ENCODE measurements at places on chromosomes 11 and 22.
A peak's percentile ranks its signal among the peaks of the same experiment; 100 is the strongest.

DNA sequence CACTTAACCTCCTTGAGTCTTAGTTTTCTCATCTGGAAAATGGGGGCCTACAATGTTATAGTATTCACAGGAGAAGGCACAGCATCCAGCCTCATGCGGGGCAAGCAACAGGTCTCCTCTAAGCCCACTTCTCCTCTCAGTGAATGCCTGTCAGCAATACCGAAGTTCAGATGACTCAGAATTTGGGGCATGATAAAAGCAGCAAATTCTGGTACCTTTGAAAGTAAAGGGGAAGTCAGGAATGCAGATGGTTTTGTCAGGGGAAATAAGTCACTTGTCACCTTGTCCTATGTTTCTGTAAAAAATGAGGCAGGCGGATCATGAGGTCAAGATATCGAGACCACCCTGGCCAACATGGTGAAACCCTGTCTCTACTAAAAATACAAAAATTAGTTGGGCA, 350.2 kb downstream of the LARGE1 start:
- DNase-seq: no peak

DNA sequence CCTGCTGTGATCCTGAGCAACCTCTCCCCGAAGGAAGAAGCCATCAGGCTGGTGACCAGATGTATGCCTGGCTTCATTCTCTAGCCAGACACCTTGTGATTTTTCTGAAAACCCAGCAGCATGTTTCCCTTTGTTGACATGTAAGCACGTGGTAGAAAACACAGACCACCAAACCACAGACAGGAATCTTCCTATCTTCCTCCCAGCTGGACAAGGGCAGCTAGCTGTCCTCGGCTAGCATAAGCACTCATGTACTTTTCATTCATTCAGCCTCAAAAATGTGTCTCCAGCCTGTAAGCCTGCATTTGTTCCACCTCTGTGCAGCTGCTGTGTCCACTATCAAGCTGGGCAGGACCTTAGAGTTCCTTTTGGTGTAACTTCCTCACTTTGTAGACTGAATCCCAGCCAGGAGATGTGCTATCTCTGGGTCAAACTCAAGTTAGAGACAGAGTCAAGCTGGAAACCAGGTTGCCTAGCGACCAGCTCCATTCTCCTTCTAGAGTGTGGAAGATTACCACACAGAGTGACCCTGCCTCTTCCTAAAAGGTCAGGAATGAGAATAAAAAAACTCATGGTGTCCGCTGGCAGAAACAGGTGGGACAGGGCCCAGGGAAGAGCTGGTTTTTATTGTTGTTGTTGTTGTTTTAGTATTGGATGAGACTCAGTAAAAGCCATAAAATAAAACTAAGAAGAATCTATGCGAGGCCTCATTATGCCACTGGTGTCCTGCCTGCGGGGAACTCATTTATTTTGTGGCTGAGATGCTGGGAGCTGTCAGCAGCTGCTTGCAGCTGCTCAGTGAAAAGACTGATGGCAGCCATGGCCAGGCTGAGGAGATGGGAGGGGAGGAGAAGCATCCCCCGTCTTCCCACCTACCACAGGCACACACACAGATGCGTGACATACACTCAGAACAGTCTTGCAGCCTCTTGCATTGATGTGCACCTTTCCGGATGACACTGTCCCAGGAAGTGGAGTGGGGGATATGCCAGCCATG, 7.4 kb upstream of the CLMP start:
- DNase-seq: no peak

GRCh38 chr11:48043991-48044512, 63.7 kb downstream of the PTPRJ start:
- no peak for DNase-seq

GRCh38 chr11:12179019-12179418, 68.6 kb downstream of the MICAL2 start:
- DNase-seq: peak; percentile 30

DNA sequence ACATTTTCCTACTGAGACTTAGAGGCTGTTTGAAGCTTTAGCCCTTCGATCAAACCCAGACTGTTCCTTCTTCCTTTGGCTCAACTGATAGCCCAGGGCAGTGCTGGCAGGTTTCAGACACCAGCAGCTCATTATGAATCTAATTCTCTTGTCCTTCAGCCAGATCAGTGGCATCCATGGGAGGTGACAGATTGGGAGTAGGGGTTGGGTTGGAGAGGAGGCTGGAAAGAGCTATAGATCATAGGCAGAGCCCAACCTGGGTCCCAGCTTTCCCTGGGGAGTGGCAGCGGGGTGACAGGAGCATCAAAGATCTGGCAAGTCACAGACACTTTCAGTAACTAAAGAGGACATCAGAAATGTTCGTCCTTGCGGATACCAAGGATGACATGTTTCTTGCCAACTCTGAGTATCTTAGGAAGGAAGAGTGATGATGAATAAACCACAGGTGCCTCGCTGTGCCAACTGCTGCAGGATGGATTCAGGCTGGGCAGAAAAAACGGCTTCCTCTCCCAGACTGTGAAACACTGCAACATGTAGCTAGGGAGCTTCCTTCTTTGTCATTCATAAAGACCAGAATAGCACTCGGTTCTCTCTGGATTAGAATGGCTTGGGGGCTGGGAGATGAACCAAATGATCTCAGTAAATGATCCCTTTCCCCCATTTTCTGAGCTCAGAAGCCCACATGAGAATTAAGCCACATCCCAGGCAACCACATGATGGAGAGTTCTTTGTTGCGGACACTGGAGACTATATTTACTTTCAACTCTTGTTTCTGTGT, 19.1 kb downstream of the ABCC8 start:
- no peak for DNase-seq

- no peak for DNase-seq
Observed at GRCh38 chr11:72578051-72578450, 96.2 kb downstream of the PDE2A start.

- peak; percentile 61 for DNase-seq
Observed at GRCh38 chr11:120068114-120068573, 69.8 kb downstream of the TRIM29 start.

DNA sequence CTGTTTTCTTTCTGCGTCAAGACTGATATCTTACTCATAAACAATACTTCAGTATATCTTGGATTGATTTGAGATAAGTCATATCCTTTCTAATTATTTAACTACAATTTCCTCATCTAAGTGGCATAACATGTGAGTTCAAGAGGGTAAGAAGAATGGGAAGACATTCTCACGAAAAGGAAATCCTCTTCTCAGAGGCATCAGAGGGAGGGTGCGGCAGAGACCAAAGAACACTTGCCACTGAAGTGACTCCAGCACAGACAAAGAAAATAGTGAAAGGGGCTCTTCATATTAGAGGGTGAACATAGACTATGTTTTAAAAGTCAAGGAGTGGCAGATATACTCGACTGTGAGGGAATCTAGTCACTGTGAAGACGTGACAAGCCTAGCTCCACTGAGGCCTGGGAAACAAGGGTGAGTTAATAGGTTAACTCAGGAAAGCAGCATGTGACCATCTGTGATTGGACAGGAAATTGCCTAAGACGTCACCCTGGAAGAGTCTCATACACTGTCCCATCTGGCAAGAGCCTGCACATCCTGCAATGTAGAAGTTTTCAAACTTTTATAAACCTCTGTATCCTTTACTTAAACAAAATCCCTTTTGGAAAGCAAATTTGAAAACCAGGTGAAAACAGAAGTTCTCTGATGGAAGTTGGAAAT, 1.9 kb upstream of the MMP1 start:
- no peak for DNase-seq

DNA sequence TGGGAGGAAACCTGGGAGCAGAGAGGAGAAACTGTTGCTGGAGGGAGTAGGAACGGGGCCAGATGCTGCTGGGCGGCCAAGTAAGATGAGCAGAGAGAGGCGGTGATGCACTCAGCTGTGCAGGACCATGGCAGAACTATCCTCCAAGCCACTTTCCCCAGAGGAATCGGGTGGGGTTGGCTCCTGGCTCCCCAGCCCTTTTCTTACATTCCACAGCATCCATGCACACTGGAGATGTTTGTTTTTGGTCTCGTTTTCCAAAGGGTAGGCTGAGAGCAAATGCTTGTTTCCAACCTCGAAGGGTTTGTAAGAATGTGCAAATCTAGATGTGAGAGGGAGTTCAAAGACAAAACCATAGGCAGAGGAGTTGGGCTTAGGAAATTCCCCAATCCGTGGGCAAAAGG, 73.2 kb downstream of the DBX1 start:
- DNase-seq: no peak

DNA sequence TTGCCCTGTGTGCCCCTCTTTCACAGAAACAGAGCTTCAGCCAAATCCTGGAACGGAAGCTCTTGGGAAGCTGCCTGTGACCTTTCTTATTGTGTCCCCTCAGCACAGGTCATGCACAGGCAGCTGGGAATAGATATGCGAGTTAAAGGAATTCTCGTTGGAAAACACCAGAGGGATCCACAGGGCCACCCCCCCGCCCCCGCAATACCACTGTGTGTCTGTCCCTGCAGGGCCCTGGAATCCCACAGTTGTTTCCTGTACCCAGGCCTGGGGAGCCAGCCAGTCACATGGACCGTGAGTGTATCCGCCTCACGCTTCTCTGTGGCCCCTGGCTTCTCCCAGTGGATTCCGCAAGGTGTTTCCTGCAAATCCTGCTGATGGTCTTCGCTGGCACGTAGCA, 29.0 kb downstream of the TIMP3 start:
- DNase-seq: no peak

- DNase-seq: no peak
Observed at GRCh38 chr11:32437495-32438345, 2.4 kb upstream of the WT1 start.

GRCh38 chr11:7635137-7635536, 38.2 kb downstream of the CYB5R2 start:
- DNase-seq: no peak

DNA sequence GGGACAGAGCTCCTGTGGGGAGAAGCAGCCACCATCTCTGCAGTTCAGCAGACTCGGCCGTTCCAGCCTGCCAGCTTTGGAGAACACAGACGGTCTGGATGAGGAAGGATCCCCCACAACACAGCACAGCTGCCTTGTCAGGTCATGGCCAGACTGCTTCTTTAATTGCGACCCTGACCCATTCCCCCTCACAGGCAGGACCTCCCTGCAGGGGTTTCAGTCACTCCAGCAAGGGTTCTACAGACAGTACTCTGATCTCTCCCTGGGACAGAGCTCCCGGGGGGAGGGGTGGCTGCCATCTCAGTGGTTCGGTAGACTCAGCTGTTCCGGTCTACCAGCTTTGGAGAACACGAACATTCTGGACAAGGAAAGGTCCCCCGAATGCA, 173.5 kb downstream of the TTC28 start:
- DNase-seq: no peak

GRCh38 chr11:68598816-68599653, 85.3 kb upstream of the GAL start:
- no peak for DNase-seq

- no peak for DNase-seq
Observed at GRCh38 chr22:26646158-26646557, 11.2 kb upstream of the MIAT start.
